Hematopoietic multipotent progenitor cell treated with erythropoietin and hydrocortisone succinate and interleukin-3 and kit ligand, for 4 days (in vitro differentiated cells): ENCODE measurements at places on chromosomes 16 and 17.

DNA sequence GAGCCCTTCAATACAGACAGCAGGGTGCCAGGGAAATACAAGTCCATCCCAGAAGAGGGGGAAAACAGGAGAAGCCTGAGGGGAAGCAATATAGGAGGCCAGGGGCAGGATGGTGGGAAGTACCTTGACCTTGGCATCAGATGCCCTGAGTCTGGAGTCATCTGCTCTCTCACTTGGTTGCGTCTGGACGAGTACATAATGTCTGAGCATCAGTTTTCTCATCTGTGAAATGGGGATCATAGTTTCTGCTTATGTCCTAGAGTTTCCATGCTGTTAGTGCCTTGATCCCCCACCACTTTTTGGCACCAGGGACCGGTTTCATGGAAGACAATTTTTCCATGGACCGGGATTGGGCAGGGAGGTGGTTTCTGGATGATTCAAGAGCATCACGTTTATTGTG is 2.3 kb downstream of the STAT5A start:
- DNase-seq, result no peak

- DNase-seq, result no peak
Observed at GRCh38 chr17:1562176-1562643, 382 bp downstream of the PITPNA start.

GRCh38 chr16:87586201-87586782 is 16.0 kb upstream of the JPH3 start:
- DNase-seq, result no peak

GRCh38 chr17:81987161-81987770 is 9.8 kb downstream of the ASPSCR1 start:
- DNase-seq, result no peak

- no peak for DNase-seq
Observed at GRCh38 chr17:39951924-39952679, 10.7 kb upstream of the GSDMA start.

- no peak for DNase-seq
Observed at GRCh38 chr16:79114759-79115158, 485.8 kb downstream of the MAF start.

GRCh38 chr17:30571921-30572320 is 94.7 kb downstream of the GOSR1 start:
- DNase-seq, result no peak

DNA sequence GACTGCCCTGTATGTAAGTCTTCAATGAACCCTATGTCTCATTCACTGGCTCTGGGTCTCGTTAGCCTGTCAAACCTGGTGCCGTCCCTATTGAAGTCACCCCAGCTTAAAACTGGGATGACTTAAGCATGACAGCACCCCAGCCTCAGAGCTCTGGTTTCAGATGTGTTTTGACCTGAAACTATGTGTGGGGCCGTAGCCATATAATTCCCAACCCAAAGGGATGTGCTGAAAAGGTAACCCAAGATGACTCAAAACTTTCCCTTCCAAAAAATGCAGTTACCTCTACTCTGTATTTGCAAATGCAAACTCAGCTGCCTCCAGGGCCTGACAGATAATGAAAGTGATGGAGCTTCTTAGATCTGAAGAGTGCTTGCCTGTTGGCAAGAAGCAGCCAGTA is 478.3 kb upstream of the ERCC4 start:
- no peak for DNase-seq
